Effector memory CD4-positive, alpha-beta T cell (primary cell): ENCODE measurements at places on chromosomes 1 and 21.

DNA sequence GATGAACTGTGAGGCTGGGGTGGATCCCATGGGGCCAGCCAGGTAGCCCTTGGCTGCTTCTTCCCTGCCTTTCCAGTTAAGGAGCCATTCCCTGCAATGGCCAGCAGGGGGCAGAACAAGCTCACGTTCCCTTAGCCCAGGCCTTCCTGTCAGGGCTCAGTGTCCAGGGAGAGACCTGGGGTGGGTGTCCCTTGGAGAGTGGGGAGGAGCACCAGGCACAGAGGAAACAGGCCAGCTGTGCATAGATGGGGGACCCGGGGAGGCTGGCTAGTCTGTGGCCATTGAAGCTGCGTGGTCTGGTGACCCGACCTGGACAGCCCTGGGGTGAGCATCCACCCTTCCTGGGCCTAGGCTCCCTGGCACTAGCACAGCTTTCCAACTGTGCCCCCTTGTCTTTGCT, 13.2 kb upstream of the EPS8L3 start:
- DNase-seq = peak; percentile 52

DNA sequence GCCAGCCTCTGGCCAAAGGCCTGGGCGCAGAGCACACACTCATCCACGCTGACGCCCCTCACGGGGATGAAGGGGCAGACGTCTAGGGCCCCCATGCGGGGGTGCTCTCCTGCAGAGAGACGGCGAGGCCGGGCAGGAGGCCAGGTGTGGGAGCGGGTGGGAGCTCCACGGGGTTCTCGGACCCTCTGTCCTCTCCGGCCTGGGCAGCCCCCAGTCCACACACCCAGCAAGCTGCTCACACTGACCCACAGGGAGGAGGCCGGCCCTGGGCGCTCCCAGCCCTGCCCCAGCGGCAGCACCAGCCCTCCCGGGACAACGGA, 2.5 kb downstream of the FTCD start:
- DNase-seq = no peak

DNA sequence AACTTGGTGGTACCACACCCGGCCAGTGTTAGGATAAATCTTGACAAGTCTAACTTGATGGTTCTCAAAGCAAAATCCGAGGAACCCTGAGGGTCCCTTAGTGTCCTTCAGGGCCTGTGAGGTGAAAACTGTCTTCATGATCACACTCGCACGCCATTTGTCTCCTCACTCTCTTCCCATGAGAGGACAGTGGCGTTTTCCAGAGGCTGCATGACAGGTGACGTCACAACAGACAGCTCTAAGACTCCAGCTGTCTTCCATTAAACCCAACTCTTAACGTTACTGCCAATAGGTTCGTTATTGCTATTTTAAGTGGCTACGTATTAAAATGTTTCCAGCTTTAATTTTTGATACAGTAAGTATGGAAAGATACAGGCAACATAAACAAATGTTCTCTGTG, 13.8 kb downstream of the CFAP74 start:
- DNase-seq = no peak

DNA sequence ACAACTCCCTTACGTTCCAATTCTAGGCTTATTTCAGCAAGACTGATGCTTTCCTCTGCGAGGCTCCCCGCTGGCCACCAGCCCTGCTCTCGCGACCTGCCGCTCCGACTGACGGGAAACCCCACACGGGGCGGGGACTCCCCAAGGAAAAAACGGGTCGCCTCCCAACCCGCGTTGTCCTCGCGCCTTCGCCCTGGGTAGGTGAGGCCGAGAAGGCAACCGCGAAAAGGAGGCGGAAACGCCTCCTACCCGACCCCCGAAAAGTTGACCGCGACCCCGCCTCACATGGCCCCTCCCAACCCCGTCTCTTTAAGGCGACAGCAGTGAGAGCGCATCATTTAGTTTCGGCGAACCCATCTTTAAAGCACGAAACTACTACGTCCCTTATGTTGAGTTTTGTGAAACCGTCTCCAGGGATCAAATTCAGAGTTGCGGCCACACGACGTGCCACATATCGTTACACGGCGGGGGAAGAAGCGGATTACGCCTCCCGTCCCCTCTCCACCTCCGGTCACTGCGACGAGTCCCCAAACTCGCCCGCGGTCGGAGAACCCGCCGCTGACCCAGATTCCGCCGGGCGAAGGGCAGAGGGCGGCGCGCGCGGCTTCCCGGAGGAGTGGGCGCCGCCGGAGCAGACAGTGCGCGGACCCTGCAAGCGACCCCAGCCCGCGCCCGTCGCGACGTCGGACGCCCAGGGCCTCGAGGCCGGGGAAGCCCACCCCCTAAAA, 1.2 kb downstream of the ANP32E start:
- peak; percentile 86 for DNase-seq

DNA sequence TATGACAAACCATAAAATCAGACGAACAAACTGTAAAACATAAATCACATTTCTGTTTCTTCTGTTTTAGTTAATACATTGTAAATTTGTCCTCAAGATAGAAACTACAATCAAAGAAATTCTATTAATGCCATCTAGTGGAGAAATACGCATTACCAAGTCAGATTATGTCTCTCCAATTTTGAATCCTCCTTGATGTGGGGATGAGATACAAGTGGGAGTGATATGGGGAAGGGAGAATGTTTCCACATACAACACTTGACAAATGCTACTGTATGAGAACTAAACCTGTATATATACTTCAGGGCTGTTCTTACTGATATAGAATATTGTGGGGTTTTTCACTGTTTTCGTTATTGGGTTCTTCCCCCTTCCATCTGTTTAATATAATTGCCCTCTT, 2.6 kb downstream of the HFM1 start:
- DNase-seq = no peak

- DNase-seq = no peak
These were observed 24.8 kb downstream of the CCSAP start for GRCh38 chr1:229318056-229318455.

DNA sequence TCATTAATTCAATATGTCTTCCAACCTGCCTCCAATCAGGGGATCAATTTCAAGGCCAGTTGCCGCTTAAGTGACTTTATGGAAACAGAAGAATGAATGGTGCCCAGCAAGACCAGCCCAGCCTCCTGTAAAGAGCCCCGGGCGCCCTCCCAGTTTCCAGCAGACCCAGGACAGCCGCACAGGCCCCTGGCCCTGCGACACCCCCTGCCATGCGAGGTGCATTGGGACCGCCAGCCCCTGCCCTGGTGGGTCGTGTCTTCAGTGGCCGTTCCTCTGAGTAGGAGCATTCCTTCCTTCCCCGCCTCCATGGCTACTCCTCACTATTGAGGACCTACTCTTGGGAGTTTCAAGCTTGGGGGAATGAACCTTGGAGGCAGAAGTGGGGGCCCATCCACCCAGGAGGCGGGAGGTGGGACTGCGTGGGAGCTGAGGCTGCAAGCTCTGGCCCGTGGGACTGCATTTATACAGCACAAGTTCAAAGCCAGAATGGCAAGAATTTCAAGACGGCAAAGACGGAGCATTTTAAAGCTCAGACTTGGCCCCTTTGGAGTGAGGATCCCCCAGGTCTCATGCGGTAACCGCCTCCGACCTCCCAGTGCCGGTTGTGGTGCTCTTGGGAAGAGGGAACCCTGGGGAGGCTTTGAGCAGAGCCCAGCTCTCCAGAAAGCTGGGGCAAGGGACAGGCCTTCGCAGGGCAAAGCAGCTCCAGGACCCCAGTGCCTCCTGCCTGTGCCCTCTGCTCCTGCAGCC, 73.1 kb upstream of the ACTRT2 start:
- DNase-seq = no peak
